Muscle of back (tissue), 13 donors: ENCODE measurements at places on chromosomes 3 and 15. TPM values are rescaled to one million over a fixed set of nuclear protein-coding genes. Genes with fewer than 3 reads are reported as not detected.

- peak; percentile 51 for DNase-seq
Measured at GRCh38 chr15:92091155-92091734, 237.7 kb downstream of the SLCO3A1 start.

GRCh38 chr3:31116651-31117050 is 222.2 kb upstream of the GADL1 start:
- DNase-seq = no peak

The ACAN gene
- 11.6 TPM for polyA plus RNA-seq

DNA sequence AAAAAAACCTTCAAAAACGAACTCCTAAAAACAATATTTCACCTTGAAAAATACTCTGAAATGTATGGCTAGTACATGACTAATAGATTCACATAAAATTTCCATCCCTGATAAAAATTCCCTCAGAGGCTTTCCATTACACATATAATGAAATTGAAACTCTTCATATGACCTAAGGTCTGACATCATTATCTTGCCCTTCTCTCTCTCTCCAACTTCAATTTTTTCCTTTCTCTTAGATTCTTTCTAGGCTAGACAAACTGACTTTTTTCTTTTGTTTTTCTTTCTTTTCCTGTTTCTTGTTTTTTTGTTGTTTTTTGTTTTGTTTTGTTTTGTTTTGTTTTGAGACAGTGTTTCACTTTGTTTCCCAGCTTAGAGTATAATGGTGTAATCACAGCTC is 1220.5 kb downstream of the ROBO2 start:
- no peak for DNase-seq

GRCh38 chr3:113205481-113205880 is 5.9 kb upstream of the BOC start:
- DNase-seq = no peak

GRCh38 chr15:63553388-63553791 is 43.8 kb upstream of the FBXL22 start:
- DNase-seq = peak; percentile 27

The ALPK3 gene
- polyA plus RNA-seq = 44.0 TPM

DNA sequence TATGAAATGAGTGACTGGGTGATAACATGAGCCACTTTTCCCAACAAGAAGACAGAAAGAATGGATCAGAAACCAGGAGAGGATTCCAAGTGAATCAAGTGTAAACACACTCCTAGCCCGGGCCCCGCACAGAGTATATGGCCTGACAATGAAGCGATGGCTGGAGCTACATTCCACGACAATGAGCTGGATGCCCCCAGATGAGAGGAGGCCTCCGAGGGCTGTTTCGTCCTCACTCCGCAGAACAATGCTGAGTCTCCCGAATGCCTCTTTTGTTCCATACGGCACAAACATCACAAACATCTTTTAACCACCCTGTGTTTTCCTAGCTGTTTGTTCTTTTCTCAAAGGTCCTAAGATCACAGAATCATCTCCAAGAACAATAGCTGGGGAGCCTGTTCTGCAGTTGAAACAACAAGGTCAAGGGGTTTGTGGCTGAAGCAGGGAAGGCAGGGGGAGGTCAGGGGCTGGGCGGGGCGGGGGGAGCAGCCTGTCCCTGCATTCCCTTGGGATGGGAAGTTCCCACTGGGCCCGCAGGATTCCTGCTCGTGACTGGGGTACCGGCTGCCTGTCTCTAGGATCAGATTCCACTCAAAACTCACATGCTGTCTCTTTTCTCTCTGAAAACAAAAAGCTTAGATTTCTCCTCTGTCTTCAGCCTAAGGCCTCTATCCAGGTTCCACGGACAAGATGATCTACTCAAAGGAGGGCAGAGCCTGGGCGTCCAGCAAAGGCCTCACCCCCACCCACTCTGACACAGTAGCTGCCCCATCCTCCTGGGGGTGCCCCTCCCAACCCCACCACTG is 151.3 kb downstream of the XXYLT1 start:
- DNase-seq = peak; percentile 46

DNA sequence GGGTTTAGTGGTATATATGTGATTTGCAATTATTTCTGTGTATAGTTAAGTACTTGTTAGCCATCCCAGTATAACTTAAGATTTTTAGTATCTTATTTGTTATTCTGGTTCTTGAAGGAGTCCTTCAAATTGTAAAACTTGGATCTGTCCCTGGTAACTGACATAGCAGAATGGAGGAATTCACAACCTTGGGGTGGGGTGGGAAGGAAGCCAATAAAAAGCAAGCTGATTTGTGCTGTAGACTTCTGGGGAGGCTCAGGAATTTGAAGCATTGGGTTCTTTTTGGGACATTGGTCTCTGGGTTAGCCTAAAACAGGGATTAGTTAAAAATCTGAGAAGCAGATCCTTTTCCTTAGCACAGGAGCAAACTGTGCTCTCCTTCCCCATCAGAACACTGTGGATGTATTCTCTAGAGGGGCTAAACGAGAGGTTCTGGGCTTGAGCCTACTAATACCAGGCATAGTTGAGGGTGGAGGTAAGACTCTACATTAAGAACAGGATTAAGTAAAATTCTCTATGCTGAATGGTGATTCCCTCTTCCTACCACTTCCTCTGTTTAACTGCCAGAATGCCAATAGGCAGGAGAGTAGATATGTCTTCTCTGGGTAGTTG is 42.2 kb downstream of the GMPS start:
- no peak for DNase-seq

The SAMD7 gene
- polyA plus RNA-seq = not detected

The FNDC3B gene
- polyA plus RNA-seq = 60.5 TPM

GRCh38 chr15:78454992-78455391 is 17.0 kb downstream of the IREB2 start:
- DNase-seq = no peak

The MUC4 gene
- 0.70 TPM for polyA plus RNA-seq

DNA sequence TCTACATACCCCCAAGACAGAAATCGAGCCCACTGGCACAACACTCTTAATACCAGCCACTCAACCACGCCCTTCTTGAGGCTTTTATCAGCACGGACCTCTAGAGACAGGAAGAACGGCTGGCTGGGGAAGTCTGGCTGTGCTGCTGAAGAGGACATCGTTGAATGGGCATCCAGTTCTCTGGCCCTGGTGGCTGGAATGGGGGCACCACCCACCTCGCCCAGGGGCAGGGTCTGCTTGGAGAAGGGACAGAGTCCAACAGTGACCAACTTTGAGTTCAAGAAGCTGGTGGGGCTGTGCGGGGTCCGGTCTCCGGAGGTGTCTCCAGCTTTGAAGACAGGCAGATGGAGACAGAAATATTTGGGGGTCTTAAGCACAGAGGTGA is 77.5 kb downstream of the ATP10A start:
- DNase-seq = no peak

- DNase-seq = no peak
Measured at GRCh38 chr3:188584162-188584529, 430.2 kb downstream of the LPP start.

The LMCD1 gene
- polyA plus RNA-seq = 220 TPM

The RAB6B gene
- 7.9 TPM for polyA plus RNA-seq

The DLEC1 gene
- polyA plus RNA-seq = 0.37 TPM

- no peak for DNase-seq
Measured at GRCh38 chr3:154954757-154955156, 125.4 kb upstream of the MME start.

DNA sequence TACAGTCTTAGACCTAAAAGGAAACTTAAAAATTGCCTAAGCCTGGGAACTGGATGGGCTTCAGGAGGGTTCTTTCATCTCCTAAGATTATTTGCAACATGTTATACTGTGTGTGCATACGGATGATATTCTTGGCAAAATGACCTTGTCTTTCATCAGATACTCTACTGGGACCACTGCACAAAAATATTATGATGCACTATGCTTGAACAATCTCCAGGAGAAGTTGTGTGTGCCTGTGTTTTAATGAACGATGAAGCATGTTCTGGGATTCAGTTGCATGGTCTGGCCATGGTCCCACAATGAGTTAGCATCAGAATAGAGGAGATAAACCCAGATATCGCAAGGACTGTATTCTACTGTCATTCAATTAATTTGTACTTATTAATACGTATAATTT is 68.7 kb downstream of the GAP43 start:
- DNase-seq = no peak

The TRIM59 gene
- polyA plus RNA-seq = 8.2 TPM

DNA sequence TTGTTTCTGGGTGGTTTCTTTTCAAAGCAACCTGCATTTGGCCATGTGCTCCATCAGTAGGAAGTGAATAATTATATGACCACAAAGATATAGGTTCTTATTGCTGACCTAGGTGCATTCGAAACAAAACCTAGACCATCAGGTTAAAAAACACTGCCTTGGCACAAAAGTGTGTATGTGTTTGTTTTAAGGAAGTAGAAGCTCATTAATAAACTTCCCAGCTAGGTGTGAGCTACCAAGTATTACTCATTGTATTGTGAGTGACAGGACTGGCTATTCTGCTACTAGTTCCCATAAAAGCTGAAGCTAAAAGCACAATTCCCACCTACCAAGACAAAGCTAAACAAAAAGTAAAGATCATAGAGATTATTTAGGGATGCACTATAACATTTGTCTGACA is 168.2 kb downstream of the TP63 start:
- DNase-seq = no peak

DNA sequence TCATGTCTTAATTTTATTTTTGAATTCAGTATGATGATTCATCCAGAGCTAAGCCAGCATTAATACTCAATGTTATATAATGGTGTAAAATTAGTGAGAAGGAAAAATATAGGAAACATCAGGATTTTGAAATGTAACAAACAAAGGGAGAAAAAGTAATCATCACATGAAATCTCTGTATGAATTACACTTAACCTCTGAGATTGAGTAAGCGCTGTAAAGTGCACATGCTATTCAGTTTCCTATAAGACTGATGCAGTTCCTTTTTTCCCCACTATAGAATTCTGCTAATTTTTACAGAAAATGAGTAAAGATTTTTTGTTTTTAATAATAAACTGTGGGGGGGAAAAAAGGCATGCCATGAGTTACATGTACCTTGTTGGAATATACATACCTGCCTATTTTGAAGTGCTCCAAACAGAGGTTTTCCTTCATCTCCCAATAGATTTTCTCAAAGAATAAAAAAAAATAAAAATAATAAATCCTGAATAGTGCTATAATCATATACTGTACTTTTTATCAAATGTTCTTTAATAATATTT is 64.0 kb upstream of the TTBK2 start:
- no peak for DNase-seq

GRCh38 chr3:66475386-66476020 is 25.3 kb downstream of the LRIG1 start:
- DNase-seq = no peak

DNA sequence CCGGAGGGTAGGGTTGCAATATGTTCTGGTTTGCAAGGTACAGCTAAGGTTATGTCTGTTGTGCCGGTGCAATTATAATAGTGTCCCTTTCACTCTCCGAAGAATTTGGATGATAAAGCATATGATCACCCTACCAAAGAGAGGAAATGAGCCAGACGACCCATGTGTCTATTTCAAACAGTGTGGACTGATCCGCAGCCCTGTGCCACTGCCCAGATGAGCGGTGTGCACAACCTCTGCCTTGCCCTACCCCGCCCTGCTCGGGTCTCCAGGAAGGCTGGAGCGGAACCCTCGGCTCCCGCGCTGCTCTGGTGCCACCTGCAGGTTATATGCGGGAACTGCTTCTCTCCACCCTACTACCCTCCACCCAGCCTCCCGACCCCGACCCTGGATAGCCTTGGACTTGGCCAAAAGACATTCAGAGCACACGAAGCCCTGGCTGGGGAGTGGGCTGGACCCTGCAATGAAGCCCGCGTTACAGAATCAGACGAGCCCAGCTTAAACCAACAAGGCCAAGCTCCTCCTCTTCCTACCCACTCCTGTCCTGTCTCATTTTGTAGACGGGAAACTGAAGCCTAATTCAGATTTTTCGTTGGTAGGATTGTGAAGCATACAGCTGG is 68.4 kb upstream of the CHRNB4 start:
- DNase-seq = peak; percentile 69

DNA sequence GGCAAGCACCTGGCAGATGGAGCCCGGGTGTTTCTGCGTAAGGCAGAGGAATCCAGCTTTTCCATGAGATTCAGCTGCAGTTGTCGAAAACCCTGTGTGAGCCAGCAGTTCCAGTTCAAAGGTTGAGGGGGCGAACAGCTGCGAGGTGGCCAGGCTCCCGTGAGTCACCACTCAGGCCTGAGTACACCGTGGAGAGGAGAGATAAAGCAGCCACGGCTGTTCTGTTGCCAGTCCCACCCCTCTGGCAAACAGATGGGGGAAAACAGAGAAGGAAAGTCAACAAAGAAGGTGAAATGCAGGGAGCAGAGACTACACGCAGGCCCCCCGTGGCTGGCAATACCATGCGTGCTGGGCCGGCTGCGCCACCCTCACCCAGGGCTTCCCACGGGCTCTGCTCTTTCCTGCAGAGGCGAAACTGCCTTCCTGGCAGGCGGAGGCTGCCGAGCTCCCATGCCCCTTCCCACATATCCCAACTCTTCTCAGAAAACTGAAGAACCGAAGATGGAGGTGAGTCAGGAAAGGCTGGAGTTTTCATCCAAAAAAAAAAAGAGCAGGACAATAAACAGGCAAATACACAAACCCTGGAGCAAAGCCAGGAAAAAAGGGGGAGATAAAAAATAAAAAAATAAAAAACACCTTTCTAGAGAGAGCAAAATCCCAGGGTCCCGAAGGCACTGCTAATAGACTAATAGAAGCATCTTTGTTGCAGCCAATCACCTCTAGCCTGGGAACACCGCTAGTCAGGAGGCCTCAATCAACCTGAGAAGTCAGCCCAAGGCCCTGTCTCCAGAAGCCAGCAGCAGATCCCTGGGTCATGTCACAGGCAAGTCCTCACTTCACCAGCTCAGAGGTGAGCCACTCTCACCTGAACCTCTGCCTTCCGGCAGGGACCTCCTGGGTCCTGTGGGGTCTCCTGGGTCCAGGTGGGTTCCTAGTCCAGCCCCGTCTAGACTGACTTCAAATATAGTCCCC is 37.7 kb downstream of the FAM174B start:
- DNase-seq = no peak

The SEMA6D gene
- 82.9 TPM for polyA plus RNA-seq

The MOBP gene
- not detected for polyA plus RNA-seq

DNA sequence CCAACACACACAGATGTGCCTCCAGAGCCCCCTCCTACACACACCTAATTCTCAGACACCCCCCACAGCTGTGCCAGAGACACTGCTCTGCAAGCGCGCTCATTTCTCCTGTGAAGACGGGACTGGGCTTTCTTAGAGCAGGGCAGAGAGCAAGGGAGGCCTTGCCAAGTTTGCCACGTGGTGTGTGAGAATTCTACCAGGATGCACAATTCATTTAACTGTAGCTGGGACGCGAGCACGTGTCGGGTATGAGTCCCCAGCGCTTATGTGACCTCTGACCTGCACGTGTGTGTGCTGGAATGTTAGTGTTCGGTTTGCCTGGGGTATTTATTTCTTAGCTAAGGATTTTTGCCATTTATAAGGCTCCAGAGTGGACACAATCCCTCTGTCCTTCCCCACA is 37.0 kb downstream of the FEM1B start:
- DNase-seq = peak; percentile 56

- DNase-seq = no peak
Measured at GRCh38 chr3:97699889-97700288, 64.7 kb upstream of the ARL6 start.

DNA sequence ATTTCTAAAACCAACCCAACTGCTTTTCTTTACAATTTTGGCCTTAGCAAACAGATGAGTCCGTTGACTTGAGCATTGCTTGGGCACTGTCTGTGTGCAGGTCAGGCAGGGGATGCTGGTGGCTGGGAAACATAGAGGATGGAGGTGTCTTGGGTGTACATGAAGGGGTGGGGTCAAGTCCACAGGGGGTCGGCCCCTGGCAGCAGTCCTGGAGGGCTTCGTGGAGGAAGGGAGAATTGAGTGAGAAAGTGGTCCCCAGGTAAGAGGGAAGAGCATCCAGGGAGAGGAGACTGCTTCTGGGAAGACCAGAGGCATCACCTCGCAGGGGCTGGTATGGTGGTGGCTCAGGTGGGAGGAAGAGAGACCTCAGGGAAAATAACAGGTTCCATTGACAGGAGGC is 144.8 kb downstream of the TJP1 start:
- DNase-seq = no peak
